Stimulated activated CD4-positive, alpha-beta T cell treated with anti-CD3 and anti-CD28 coated beads, Interleukin-1b, Interleukin-23, amount 100 ng/mL, for 1 hour (primary cell): ENCODE measurements at places on chromosomes 5 and 9.

- no peak for DNase-seq
These were observed 21.9 kb upstream of the FAM169A start for GRCh38 chr5:74888117-74888516.

DNA sequence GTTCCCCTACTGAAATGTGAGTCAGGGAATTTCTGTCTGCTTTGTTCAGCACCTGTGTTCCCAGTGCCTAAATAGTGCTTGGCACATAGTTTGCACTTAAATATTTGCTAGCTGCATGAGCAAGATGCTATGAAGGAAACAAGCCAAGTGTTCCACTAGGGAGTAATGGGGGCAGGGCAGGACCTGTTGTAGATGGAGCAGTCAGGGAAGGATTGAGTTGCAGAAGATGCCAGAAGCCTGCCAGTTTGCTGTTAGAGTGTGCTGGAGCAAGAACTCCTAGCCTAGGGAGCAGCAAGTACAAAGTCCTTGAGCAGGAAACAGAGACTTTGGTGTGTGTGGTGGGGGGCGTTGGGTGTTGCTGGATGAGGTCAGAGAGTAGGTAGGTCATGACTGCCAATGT lies 87.5 kb downstream of the DAB2IP start:
- DNase-seq, result no peak

GRCh38 chr9:90770182-90770738 lies 31.4 kb upstream of the SYK start:
- DNase-seq, result no peak

DNA sequence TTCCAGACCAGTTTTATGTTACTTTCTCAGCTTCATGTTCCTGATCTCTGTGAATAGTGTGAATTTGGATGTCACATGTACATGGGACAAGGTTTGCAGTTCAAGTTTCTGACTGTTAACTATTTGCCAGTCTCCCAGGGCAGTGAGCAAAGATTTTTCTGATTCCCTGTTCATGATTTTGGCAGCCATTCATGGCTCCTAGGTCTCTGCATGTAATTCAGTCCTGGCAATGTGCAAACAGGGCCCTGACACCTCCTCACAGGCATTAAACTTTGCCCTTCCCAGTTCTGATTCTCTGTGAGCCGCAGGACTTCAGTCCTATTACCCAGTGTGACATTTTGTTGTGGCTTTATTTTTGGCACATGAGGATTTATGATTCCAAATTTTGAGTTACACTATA lies 349.7 kb downstream of the ARRDC3 start:
- DNase-seq, result no peak

DNA sequence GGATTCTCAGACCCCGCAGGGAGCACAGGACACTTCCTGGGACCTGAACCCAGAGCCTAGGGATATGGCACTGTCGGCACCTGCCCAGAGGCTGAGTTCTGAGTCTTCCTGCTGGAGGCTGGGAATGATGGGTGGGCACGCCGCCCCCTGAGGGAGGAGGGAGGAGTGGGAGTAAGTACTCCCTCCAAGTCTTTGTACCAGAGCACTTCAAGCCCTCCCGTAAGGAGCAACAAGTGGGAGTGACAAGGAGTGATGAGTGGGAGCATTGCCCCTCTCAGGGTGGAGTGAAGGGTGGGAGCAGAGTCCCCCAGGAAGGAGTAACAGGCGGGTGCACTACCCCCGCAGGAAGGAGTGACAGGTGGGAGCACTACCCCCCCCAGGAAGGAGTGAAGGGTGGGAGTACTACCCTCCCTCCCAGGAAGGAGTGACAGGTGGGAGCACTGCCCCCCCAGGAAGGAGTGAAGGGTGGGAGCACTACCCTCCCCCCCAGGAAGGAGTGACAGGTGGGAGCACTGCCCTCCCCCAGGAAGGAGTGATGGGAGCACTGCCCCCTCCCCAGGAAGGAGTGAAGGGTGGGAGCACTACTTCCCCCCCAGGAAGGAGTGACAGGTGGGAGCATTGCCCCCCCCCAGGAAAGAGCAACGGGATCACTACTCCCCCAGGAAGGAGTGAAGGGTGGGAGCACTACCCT lies 100.1 kb downstream of the CACNA1B start:
- DNase-seq, result no peak

DNA sequence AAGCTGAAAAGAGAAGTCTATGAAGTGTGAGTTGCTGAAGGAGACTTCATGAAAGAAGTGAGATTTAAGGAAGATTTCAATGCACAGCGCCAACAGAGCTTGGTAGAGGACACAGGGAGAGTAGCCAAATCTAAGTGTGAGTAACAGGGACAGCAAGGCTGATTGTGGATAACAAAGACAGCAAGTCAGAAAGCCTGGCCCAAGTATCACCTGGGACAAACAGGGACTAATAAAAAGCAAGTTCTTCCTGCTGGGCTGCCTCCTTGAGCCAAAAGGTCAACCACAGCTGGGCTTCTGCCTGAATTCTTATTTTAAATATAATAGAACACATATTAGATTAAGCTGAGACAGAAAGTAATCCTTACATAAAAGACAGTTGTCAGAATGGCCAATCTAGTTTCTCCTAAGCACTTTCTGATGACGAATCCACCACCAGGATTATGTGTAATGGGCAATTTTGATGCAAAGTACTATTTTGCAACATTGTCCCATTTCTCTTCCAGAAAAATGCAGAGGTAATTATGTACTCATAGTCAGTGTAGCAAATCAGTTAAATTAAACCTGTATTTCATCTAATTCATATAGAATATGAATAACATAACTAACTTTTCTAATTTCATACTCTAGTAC lies 73.8 kb downstream of the MAPKAP1 start:
- DNase-seq, result no peak

DNA sequence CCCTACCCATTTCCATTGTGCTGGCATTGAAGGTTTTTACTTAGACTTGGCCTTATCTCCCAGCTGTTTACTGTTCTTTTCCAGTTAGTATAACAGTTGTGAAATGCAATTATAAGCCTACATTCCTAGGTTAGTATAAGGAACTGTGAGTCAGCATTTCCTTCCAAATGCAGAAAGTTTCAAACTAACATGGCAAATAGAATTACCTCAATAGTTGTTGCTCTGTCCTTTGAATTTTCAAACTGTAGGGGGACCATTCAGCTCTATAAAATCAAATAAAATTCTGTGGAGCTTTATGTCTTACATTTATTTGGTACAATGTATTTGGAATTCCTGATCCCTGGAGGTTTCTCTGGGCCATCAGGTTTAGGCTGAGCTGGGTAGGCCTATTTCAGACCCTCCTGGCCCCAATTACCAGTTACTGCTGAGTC lies 47.2 kb downstream of the ARHGEF28 start:
- no peak for DNase-seq

DNA sequence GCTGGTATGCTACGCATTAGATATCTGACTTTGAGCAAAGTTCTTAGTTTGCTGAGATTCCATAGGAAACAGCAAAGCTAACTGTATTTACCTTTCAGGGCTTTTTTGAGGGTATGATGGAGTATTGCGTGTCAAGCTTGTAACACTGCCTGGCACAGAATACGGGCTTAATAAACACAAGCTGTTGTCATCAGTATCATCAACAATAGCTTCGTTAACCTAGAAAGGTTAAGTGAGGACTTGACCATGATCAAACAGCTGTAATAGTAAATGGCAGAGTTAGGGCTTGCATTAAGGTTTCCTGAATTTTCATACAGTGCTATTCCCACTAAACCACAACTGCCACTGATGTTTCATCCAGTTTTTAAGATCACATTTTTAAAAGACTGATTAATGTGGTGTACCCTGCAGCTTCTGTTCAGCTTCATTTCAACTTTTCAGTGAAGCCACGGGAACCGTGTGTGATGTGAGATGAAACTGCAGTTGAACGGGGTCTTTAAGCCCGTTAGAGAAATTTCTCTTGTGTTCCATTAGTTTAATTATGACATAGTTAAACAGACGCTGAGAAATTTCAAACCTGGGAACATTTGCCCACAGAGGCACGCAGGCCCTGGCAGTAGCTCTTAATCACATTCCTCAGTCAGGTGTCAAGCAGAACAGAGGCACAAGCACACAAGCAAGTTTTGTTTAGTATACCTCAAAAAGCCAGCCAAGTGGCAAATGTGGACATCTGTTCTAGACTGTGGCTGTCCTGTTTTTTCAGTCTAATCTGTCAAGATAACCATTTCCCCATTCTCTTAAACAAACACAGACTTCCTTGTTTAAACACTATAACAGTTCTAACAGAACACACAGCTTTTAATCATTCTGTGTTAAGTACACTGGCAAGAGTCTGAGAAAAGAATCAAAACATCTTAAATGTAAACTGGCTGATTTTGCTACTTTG lies 147.1 kb downstream of the ZNF608 start:
- DNase-seq, result no peak

- no peak for DNase-seq
These were observed 4.8 kb upstream of the CCIN start for GRCh38 chr9:36164372-36164771.
